ENCODE measurements at places on chromosomes 6 and 20.

GRCh38 chr20:62501801-62502495 lies 26.2 kb upstream of the GATA5 start:
- DNase-seq: no peak

DNA sequence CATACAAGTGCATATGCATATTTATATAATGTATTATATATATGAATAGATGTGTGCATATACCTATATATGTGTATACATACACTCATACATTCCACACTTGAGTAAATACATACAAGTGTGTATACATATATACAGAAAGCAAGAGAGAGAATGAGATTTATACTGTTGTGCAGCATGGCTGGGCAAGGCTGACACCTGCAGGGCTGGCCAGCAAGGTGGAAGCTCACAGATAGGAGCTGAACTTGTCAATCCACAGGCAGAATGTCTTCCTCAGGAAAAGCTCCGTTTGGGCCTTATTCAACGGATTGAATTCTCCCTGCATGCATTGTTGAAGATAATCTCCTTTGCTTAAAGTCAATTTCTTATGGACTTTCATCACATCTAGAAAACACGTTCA lies 256.7 kb downstream of the ZNF217 start:
- DNase-seq: no peak

DNA sequence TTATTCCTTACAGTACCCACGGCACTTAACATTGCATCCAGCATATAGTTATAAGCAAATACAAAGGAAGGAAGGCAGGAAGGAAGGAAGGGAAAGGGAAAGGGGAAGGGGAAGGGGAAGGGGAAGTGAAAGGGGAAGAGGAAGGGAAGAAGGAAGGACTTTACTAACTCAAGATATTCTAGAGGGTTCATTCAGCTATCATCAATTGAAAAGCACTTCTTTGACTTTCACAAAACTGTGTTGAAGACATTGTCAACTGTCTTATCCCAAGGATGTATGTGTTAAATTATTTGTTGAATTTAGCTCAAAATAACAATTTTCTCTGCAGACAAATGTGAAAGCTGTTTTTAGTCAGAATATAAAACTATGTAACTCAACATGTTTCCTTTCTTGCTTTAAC lies 87.7 kb downstream of the EPM2A start:
- DNase-seq: no peak

- no peak for DNase-seq
These were observed 10.5 kb downstream of the ZBTB2 start for GRCh38 chr6:151380848-151381205.

DNA sequence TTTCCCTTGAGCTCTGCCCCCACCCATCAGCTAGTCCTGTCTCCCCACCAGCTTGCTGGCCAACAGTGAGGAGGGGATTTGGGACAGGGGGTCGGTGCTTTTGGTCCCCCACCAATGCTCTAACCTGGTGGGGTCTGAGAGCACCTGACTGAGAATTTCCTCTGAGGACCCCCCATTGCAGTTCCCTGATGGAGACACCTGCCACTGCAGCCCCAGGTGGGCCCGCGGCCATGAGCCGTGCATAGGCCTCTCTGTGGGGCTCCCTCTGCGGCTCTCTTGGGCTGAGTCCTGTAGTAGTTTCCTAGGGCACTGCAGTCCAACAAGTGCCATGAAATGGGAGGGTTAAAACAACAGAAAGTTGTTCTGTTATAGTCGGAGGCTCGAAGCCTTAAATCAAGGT lies 172.2 kb upstream of the SNX9 start:
- no peak for DNase-seq

DNA sequence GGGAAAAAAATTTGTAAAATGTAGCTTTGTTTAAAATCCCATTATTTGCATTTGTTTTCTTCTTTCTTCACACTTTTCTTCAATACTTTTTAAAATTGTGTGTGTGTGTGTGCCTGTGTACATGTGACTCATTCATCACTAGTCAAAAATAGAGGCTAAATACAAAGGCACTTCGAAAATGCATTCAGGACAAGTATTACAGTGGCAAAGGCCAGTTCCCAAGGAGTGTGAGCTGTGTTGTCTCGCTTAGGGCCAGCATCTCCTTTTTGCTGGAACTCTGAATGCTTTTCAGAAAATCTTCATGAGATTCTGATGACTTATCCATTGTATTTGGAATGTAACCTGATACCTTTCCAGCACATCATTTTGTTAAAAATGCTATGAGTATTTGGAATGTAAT lies 288.5 kb upstream of the CNR1 start:
- no peak for DNase-seq

GRCh38 chr6:168031411-168031971 lies 34.0 kb downstream of the KIF25 start:
- DNase-seq: no peak

DNA sequence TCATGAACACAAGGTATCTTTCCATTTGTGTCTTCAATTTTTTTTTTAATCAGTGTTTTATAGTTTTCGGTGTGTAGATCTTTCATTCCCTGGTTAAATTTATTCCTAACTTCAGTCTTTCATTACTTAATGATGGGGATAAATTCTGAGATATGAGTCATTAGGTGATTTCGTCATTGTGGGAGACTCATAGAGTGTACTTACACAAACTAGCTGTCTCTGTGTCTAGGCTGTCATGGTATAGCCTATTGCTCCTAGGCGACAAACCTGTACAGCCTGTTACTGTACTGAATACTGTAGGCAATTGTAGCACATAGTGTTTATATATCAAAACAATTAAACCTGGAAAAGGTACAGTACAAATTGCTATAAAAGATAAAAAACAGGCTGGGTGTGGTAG lies 42.1 kb downstream of the SMAP1 start:
- no peak for DNase-seq

- no peak for DNase-seq
These were observed 25.7 kb upstream of the POU3F2 start for GRCh38 chr6:98808541-98809210.

DNA sequence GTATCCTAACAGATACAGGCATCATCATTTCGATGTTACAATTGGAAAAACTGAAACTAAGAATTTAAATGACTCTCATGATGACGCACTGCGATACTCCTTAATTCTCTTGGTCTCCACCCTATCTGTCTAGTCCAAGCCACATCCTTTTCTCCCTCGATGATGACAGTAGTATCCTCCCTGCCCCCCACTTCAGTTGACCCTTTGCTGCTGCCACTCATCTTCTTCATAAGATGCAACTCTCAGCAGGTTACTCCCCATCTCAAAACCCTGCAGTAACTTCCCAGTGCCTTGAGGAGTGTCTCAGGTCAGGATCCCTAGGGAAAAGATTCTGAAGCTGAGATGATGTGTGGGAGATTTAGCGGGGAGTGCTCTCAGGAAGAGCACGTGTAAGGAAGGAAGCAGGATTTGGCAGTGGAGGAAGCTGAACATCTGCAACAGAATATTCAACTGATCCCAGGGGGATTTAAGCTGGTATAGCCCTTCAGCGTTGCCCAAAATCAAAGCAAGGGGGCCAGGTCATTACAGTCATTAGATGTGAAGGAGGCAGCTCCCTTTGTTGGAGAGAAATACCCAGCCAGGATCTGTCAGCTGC lies 16.1 kb downstream of the JPH2 start:
- no peak for DNase-seq

DNA sequence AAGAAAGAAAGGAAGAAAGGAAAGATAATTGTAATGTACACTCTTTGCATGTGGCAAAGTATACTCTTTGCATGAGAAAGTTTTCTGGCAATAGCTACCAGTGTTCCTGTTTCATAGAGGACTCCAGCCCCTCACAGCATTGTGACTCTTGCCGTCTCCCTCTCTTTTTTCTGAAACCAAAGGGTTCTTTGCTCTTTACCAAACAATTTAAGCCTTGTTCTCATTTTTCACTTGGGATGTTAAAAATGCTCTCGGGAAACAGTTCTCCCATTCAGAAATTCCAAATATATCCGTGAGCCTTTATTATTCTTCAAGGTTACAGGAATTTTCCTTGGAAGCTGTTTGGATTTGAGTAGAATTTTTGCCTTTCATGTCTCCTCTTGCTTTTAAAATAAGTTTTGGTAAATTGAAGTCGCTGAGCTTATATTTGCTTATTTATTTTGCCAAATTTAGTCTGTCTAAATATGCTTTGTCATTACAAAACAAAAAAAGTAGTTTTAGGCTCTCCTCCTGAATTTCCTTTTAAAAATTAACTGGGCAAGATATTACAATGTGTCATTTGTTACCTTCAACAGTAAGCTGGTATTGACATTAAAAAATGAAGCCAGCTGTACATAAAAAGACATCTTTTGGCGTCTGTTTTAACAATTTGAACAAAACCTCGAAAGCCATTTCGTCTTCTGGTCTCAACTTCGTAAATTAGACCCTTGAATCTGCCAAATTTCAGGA lies 103.8 kb upstream of the ARMC2 start:
- no peak for DNase-seq

DNA sequence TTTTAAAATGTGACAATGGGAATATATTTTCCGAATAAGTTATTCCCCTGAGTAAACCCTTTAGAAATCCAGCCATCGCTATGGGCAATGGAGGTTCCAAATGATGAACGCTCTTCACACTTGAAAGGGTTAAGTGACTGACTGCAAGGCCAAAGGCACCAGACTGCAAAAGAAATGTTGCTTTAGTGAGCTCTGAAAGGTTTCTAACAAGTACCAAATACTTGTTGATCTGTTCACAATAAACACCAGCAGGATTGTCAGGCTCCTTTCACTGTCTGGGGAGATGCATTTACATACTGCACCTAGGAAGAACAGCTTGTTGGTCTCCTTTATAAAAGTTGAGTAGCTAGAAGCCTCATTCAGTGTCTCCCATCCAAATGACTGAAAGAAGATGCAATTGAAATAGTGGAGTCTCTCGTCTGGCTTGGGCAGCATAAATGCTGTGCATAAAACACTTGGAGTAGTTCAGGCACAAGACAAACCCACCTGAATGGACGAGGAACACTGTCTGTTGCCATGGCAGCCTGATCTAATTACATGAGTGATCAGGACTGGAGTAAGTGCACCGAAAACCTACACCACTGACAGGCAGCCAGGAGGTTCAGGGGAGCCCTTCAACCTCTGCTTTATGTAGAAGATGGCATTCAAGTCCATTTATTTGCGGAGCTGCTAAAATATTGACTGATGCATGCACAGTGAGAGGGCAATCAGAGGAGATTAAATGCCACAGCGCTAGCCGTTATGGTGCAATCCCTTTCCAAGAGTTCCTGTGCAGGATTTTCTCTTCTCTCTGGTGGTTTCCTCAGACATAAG lies 2.9 kb downstream of the ATXN1 start:
- no peak for DNase-seq

DNA sequence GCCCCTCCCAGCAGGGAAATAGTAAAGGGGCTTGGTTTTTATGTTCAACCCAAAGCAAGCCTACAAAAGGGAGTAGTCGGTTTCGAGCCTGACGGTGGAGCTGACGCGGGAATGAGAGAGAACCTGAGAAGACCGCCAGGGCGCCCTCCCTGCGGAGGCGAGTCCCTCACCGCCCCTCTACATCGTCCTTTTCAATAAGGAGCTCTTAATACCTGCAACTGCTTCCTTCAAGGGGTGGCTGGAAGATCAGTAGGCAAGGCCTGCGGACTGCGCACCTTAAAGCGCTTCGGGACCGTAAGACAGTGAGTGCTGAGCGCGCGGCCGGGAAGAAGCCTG lies 709 bp upstream of the ZNF76 start:
- no peak for DNase-seq

DNA sequence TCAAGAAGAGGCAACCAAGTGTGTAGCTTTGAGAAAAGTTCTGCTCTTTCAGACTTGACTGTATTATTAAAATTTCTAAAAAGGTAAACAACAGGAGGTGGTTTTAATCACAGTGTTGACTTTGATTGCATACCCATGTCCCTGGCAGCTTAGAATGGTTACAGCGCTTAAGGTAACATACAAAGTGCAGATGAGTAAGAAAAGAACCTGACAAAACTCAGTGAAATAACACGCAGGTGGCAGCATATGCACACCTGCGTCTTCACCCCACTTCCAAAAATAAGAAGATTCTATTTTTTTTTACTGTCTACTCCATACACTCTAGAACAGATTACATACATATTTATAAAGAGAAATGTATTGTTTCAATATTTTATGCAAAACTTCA lies 233.5 kb downstream of the GMPR start:
- no peak for DNase-seq

GRCh38 chr6:159646733-159647132 lies 46.3 kb downstream of the SOD2 start:
- DNase-seq: no peak

- no peak for DNase-seq
These were observed at the start of gene ATXN1 for GRCh38 chr6:16760516-16761470. ATXN1 (minus strand) TSS chr6:16761460.

GRCh38 chr6:166932116-166932515 lies 24.2 kb downstream of the RNASET2 start:
- DNase-seq: no peak

- DNase-seq: no peak
These were observed 313.1 kb downstream of the TRDN start for GRCh38 chr6:123323452-123324329.

DNA sequence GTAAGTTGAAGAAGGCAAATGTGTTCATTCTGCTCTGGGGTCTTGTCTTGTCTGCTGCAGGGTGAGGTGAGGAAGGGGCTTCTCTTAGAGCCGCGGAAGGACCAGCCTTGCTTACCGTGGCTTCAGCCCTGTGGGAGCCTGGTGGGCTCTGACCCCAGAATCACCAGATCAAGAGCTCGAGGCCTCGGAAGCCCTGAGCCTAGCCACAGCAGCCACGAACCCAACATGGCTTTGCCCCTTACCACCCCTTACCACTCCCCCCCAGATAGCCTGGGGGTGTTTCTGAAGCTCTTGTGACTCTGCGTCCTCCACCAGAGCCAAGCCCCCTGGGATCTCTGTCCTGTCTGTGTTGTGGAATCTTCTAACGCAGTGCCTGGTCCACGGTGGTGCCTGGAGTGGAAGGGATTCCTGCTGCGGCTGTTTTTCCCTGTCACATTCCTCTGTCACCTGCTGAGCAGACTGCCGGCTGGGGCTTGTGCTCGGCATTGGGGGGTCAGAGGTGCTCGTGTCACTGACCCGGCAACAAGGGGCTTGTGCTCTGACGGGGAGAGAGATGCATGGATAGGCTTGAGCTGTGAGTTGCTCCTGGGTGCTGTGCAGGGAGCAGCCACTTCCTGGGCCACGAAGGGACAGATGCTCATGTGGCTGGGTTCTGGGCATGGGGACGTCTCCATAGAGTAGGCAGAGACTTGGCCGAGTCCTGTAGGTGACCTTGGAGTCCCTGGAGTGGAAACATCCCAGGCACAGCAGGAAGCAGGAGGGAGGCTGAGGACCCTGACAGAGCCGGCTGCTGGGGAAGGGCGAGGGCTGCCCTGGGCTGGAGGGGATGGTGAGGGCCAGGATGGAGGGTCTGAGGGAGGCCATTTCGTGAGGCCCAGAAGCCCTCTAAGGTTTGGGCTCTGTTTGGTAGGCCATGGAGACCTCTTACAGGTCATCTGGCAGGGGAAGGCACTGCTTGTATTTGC lies 316.0 kb downstream of the QKI start:
- no peak for DNase-seq
